ENCODE measurements at places on chromosomes 4 and X.

DNA sequence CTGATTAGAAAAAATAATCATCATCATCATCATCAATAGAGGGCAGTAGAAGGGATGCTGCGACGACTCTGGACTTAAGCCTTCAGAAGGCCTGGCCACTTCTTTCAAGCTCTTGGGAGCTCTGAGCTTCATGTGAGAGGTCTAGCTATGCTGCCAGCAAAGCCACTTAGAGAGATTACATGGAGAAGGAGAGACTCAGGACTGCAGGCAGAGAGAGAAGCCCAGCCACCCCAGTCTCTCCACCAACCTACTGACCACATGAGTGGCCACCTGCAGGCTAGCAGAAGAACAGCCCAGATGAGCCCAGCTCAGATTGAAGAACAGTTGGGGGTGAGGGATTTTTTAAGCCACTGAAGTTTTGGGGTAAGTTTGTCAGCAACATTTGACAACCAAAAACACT lies 17.1 kb upstream of the TMEM150C start:
- no peaks in the 10 kb centered on the region for H3K36me3 ChIP-seq
- H3K27ac ChIP-seq: no peak overlapping the region
- no peak for DNase-seq
- no peaks in the 10 kb centered on the region for H3K27me3 ChIP-seq
- no peak overlapping the region for H3K4me3 ChIP-seq
- H3K4me1 ChIP-seq: no peaks in the 10 kb centered on the region

GRCh38 chr4:139756391-139757180 lies 91.0 kb downstream of the MGST2 start:
- H3K27me3 ChIP-seq: no peaks in the 10 kb centered on the region
- no peaks in the 10 kb centered on the region for H3K36me3 ChIP-seq

DNA sequence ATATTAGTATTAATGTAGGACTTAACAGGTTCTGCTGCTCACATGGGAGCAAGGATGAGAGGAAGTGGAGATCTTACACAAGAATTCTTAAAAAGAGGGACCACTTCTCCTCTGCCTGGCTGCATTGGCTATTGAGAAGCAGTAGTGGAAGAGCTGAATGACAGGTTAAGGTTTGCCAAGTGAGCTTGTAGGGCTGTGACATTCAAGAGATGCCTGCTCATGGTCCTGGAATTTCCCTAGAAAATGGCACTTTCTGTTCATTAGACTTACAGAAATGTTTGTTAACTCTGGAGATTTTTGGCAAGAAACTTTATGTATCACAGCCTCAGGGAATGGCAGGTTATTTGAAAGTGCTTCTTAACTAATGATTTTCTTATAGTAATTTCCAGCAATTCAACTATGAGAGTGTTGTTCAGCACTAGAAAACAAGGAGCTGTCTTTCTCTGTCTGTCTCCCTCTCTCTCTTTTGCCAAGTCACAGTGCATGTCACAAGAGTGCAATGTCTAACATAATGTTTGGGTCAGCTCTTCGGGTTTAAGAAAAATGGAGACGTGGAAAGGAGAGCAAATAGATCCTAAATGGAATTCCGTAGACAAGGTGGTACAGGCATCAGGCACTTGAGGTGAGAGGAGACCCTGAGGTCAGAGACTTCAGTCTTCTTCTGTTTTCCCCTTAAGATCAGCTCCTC lies 8.3 kb upstream of the NAP1L5 start:
- H3K36me3 ChIP-seq: peaks cover 19% of the 10 kb centered on the region
- DNase-seq: no peak
- no peak overlapping the region for H3K27ac ChIP-seq
- no peak overlapping the region for H3K4me3 ChIP-seq
- no peaks in the 10 kb centered on the region for H3K4me1 ChIP-seq

GRCh38 chrX:131317326-131317725 lies 28.2 kb upstream of the IGSF1 start:
- no peaks in the 10 kb centered on the region for H3K27me3 ChIP-seq
- no peak overlapping the region for H3K27ac ChIP-seq
- no peaks in the 10 kb centered on the region for H3K36me3 ChIP-seq
- H3K4me3 ChIP-seq: no peak overlapping the region
- no peak for DNase-seq

GRCh38 chrX:133776072-133776471 lies 209.3 kb downstream of the GPC3 start:
- no peak overlapping the region for H3K27ac ChIP-seq
- H3K4me3 ChIP-seq: no peak overlapping the region
- H3K27me3 ChIP-seq: no peaks in the 10 kb centered on the region

- H3K27ac ChIP-seq: no peak overlapping the region
- H3K27me3 ChIP-seq: no peaks in the 10 kb centered on the region
- H3K4me3 ChIP-seq: no peak overlapping the region
These were observed 112.5 kb downstream of the LDB2 start for GRCh38 chr4:16785793-16786527.

- H3K36me3 ChIP-seq: no peaks in the 10 kb centered on the region
- H3K27me3 ChIP-seq: peaks cover 1% of the 10 kb centered on the region
- no peak overlapping the region for H3K27ac ChIP-seq
- no peak for DNase-seq
- no peaks in the 10 kb centered on the region for H3K4me1 ChIP-seq
These were observed 12.6 kb downstream of the C4orf54 start for GRCh38 chr4:99645036-99645435.

DNA sequence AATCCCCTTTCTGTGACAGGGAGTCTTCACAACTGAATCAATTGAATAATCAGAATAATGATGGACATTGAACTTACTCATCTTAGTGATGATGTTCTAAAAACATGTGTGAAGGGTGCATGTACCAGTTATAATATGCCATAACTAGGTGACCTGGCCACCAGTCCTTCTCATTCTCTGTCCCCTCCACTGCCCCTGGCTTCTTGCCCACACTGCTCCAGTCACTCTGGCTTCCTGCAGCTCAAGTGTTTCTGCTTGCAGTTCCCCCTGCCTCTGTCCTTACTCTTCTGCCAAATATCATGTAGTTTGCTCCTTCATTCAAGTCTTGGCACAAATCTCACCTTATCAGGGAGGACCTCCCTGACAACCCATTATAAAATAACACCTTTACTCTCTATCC lies 168.1 kb upstream of the SLC7A11 start:
- no peaks in the 10 kb centered on the region for H3K36me3 ChIP-seq

DNA sequence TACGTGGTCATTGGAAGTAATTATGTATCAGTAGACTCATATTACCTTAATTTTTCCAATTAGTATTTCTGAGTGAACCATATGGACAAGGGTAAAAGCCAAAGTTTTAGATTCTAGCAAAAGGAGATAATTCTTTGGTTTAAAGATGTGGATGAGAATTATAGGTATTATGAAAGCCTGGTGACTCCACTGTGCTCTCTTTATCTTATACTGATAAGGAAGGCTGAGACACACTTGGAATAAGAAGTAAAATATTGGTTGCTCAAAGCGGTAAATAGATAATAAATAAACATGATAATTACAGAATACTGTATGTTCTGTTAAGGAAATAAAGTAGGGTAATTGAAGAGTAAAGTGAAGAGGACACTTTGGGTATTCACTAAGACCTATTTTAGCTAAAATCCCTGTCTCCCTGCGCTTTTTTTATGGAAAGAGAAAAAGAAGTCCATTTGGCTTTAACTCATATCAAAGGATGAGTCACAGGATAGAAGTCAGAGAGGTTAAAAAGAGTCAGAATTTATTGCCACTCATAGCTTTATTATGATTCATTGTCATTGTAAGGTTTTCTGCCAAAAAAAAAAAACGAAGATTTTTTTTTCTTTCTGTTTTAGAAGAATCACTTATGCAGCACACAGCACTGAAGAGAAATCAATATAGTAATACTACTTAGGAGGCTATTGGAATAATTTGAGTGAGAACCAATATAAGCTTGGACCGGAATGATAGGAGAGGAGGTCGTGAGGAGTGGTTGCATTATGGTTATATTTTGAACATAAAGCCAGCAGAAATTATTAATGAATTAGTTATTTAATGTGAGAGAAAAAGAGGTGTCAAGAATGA lies 2463.1 kb downstream of the ARAP2 start:
- H3K4me1 ChIP-seq: no peaks in the 10 kb centered on the region
- no peak overlapping the region for H3K27ac ChIP-seq
- no peak overlapping the region for H3K4me3 ChIP-seq
- H3K27me3 ChIP-seq: no peaks in the 10 kb centered on the region
- DNase-seq: no peak
- H3K36me3 ChIP-seq: no peaks in the 10 kb centered on the region

DNA sequence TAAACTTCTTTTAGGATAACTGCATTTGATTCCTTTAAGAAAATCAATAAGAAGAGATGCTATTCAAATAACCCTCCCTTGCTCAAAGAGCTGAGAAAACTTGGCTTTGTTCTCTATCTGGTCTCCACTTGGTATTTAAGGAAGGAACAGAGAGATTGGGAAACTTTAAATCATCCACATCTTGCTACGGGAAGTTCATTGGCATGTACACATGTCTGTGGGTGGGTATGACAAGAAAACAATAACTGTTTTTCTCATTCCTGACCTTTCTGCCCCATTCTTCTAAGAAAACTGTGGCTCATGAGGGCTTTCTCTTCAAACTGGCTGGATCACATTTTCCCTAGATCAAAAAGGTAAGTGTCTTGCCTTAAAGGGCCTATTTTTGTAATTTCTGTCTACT lies 6.0 kb downstream of the SEL1L3 start:
- H3K4me3 ChIP-seq: no peak overlapping the region
- no peak for DNase-seq
- no peaks in the 10 kb centered on the region for H3K36me3 ChIP-seq
- H3K4me1 ChIP-seq: peaks cover 29% of the 10 kb centered on the region
- no peak overlapping the region for H3K27ac ChIP-seq
- no peaks in the 10 kb centered on the region for H3K27me3 ChIP-seq
